ENCODE measurements at places on chromosomes 3 and 15. TPM values are rescaled to one million over a fixed set of nuclear protein-coding genes. Genes with fewer than 3 reads are reported as not detected.

The SPATA12 gene
- 0.17 TPM for total RNA-seq

The TMOD3 gene
- total RNA-seq, result 86.6 TPM

The SLC24A5 gene
- total RNA-seq, result not detected

The HRG gene
- total RNA-seq, result not detected
